ENCODE measurements at places on chromosomes 12 and 14.

GRCh38 chr12:57129321-57129842 is 1.1 kb downstream of the LRP1 start:
- DNase-seq, result no peak

DNA sequence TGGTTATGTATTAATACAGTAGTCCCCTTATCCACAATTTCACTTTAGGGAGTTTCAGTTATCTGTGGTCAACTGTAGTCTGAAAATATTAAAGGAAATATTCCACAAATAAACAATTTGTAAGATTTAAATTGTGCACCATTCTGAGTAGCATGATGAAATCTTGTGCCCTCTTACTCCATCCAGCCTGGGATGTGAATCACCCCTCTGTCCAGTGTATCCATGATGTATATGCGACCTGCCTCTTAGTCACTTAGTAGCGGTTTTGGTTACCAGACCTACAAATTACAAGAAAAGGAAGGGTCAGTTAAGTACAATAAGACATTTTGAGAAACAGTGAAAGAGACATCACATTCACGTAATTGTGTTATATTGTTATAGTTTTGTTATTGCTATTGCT is 39.9 kb upstream of the MDGA2 start:
- no peak for DNase-seq

GRCh38 chr12:2297658-2298057 is 244.9 kb downstream of the CACNA1C start:
- DNase-seq, result no peak

DNA sequence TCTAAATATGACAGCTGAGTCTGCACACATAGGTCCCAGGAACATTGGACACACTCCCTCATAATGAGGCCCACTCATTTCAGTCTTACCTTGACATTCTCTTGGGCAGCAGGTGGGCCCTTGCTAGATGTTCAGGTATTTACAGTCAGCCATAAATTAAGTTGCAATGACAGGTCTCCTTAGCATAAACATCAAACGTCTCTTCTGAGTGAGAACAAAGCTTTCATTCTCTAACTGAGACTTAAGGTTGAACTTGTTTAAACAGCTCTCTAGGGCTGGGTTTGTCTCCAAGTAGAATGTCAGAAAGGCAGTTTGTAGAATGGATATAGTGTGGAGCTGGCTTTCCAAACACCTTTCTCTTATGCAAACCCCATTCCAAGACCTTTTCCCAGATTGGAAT is 10.3 kb downstream of the ACVR1B start:
- no peak for DNase-seq

DNA sequence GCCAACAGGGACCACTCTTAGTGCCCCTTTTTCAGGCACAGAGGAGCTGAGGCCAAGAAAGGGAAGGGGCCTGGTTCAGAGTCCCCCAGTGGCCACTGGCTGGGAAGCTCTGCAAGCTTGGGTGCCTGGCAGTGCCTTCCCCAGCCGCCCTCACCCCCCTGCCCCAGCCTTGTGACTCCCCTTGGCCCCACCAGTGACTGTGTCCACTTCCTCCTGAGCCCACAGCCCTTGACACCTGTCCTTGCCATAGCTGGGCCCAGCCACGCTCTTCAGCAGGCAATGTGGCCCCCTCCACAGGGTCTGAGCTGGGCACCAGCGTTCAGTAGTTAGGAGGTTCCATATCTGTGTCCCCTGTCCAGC is 19.0 kb upstream of the C14orf180 start:
- DNase-seq, result no peak

All from neural crest cell (in vitro differentiated cells).